ENCODE measurements at places on chromosomes 7 and 10.

DNA sequence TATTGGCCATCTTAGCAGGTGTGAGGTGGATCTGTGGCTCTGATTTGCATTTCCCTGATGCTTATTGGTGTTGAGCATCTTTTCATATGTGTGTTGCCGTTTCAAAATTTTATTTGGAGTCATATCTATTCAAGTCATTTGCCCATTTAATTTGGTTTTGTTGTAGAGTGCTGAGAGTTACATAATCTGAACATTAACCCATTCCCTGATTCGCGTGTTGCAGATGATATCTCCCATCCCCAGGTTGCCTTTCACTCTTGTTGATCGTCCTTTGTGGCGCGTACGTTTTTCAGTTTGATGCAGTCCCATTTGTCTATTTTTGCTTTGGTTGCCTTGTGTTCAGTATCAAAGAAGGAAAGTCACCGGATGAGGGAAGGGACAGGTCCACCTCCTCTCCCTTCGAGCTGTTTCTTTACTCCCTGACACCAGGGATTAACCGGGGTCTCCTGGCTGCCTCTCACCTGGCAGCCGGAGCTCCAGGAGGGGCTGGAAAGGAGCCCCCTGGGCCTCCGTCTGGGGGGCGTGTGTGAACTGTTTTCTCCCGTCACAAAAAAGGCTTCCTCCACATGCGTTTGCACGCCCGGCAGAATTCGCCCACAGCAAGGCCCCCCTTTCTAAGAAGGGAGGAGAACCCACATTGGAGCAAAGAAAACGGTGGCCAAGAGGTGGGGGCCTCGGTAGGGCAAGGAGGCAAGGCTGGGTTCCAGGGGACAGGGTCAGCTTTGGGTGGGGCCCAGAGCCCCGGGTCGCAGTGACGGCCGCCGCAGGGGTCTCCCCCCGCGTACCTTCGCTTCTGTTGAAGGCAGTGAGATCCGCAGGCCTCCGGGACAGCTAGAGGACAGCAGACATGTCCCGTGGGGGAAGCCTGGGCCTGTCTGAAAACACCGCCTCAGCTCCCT is 8.3 kb downstream of the MNX1 start:
- DNase-seq, result no peak

DNA sequence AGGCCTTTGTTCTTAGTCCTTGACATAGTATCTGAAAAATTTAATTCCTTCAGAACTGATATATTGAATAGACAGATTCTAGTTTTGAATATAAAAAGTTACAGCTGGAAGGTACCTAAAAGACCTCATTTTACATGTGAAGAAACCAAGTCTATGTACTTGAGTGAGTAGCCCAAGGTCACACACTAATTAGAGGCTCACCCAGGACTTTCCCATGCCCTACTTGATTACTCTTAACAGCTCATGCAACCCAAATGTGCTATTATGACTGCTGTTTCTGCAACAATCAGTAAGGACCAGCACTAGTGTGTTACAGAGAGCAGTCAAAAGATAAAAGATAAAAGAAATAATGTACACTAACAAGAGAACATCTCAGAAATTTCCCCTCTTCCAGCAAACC is 40.7 kb upstream of the BET1 start:
- no peak for DNase-seq

GRCh38 chr10:6048281-6049030 is 13.7 kb downstream of the IL2RA start:
- DNase-seq, result no peak

DNA sequence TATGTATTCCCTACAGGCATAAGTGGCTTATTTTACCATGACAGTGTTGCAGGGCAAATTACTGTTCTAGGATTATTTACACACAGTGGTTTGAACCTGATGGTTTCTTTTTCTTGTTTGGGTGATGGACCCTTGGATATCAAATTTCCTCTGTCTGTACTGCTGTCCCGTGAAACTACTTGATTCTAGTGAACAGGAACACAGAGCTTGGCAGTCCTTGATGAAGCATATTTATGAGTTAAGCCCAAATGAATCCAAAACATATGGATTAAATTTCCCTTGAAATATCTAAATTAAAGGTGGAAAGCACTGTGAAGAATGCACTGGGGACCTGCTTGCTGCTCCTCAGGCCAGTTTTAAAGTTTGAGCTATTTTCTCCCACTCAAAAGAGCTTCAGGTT is 635.3 kb downstream of the INHBA start:
- no peak for DNase-seq

DNA sequence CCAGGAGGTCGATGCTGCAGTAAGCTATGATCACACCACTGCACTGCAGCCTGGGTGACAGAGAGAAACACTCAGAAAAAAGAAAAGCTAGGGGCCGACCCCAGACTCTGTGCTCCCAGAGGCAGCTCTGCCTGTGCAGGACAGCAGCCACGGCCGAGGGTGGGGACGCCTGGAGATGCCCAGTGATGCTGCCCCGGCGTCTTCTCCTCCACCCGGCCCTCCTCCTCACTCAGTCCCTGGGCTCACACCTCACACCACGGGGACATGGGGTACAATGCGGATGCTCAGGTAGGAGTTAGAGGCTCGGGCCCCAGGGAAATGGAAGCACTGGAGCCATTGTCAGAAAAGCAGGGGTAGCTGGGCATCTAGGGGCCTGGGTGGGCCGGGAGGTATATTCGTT is 46.3 kb upstream of the ELFN1 start:
- DNase-seq, result no peak

- no peak for DNase-seq
Observed at GRCh38 chr7:131010029-131010716, 276.2 kb upstream of the KLF14 start.

DNA sequence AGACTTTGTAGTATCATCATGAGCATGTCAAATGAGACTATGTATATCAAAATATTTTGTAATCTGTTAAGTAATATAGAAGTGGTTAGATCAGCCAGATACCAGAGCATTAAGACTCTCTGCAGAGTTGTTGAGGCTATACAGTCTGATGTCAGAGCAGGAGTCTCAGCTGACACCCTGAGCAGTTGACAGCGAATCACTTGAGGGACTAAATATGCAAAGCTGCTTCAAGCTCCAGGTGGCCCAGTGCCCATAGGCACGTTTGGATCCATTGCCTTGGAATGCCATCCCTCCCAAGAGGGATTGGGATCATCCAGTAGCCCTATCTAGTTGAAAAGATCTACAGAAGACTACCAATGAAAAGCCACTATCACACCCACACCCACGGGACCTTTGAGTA is 210.2 kb downstream of the TAX1BP1 start:
- no peak for DNase-seq

DNA sequence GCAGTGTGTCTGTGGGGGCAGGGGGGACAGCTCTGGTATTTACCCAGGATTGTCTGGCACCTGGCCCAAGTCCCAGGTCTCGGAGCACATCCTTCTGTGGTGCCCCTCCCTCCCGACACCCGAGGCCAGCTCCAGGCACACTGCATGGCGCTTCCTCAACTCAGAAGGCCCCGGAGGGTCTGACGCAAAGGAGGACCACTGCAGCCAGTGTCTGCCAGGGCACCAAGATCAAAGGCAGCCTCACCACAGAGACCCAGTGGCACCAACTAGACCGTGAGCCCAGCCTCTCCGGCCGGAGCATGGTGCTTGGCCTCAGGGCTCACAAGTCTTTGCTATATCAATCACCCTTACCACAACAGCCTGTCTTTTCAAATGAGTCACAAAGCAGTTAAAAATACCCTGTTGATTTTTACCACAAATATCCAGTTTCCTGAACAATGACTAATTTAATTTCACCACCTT is 99.3 kb upstream of the DDC start:
- DNase-seq, result no peak

- no peak for DNase-seq
Observed at GRCh38 chr7:50664937-50665336, 99.7 kb upstream of the DDC start.

DNA sequence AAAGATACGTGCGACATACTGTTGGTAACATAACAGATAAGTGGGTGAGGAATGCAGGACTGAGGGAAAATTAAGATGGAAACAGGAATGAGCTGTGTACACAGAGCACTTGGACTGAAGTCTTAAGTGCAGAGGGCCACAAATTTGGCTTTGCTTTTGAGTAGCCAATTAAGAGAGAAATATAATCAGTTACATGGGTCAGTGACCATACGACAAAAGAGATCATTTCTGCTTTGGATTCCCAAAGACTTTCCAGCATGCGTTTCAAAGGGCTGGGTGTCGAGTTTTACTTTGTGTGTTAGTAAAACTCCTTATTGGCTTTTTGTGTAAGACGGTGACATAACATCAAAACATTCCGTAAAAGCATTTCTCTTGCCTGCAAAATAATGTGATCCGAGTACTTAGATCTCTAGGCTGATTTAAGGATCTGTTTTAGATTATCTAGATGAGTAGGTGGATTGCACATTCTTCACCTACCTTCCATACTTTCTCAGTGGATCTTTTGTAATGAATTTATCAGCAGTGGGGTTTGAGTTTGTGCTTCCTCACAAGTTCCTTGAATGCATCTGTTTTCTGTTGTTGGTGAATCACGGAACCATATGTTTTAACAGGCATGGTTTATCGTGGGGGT is 7.5 kb downstream of the RABGEF1 start:
- no peak for DNase-seq

DNA sequence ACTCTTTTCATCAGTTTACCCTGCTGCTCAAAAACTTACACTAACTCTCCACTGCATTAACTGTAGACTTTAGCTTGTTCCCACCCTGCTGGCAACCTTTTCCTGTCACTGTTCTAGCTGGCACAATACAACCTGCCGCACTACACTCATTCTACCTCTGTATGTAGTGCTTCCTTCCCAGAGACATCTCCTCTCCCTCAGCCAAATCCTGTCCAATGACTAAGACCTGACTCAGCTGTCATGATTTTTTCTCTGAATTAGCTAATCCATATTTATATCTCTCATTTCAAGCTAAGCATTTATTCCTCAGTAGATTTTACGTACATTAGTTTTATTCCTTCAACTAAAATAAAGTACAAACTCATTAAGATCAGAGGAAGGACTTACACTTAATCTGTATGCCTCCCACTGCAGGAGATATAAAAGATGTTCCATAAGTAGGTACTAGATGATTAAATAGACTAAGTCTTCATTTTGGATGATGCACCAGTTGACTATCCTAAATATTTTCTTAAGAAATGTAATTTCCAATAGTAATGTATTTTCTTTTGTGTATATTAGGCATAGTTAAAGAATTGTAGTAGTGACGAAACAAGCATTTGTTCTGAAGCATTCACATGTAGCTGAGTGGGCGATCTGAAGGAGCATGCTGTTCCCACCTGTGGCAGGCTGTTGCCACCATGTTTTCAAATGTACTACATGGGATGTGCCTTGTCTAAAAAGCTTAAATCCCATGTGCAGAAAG is 189.1 kb downstream of the SKAP2 start:
- DNase-seq, result no peak

- DNase-seq, result peak; percentile 55
Observed at GRCh38 chr10:80187465-80188409, 17.6 kb downstream of the ANXA11 start.

DNA sequence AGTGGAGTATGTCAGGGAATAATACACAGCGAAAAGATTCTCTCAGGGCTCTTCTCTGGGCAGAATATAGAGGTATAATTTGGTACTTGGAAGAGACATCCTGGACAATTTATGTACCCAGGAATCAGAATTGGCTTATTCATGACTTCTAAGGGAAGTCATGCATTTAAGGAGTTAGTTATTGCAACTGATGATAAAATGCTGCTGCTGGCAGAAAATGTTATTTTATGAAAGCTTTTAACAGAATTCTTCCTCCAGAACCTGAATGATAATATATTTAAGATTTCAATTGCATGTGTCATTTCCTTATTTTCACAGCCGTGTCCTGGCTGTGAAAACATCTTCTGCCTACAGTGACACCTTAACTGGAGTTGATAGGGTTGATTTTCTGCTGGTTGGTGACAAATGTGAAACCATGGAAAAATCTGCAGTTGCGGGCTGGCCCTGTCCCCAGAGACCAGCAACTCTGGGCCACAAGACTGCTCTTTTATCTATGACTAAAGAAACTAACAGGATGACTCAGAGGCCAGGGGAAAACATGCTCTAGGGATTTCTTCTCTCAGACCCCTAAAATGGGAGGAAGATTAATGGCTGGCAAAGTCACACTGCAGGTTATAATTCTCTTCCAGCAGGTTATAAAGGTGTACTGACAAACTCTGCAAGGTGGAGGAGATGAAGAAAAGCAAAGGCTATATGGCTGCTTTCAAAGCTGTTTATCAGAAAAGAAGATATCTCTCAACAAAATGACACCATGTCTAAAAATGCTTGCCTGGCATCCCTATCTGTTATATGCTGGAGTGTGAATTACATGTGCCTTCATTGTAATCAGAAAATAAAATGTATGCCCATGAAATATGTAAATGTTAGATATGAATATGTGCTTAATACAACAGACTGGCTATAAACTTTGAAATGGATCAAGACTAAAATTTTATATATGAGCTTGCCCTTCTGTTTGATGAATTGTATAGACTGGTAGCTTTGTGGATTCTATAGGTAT is 12.1 kb upstream of the TRUB1 start:
- DNase-seq, result no peak

DNA sequence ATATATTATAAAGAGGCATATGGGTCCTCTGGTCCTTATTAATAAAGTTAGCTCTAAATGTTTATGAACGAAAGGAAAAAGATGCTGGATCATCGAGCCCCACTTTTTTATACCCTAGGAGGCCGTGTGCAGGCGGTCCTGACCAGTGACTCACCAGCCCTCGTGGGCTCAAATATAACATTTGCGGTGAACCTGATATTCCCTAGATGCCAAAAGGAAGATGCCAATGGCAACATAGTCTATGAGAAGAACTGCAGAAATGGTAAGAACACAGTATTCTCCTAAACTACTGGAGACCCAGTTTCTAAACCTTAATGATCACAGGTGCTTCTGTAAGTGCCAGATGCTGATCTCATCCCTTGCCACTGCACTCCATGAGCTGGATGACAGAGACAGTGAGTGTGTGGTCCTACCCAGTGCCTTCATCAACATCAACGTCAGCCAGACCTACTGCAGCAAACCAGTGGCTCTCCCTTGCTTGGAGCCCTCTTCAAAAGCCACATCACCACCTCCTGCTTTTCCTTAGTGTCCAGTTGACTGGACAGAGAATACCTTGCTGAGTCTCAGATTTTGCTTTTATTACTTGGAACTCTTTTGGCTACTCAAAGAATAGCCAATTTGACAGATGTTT is 7.6 kb downstream of the GPNMB start:
- no peak for DNase-seq

DNA sequence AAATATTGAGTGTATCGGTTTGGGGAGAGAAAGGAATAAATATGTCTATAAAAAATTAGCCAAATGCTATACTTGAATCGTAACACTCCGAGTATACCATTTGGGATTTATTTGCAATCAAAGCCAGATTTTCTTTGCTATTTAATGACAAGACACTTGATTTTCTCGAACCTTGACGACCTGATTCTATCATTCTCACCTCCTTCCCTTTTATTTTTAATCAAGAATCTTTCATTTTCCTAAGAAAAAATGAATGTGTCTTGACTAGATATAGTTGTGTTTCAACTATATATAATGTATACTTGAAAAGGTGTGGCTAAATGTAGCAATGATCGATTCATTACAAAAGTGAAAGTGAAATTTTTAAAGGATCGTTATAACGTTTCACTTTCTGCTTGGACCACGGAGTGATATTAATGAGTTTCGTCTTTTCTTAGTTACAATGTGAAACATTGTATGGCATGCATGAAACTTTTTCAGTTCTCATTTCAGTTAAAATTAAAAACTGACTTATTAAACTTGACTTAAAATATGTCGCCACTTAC is 562 bp downstream of the NUB1 start:
- DNase-seq, result no peak

- DNase-seq, result no peak
Observed at GRCh38 chr7:2431260-2431867, 28.0 kb downstream of the CHST12 start.

GRCh38 chr7:22561321-22561811 is 61.4 kb upstream of the STEAP1B start:
- DNase-seq, result no peak

GRCh38 chr7:105112440-105113418 is 98.7 kb downstream of the KMT2E start:
- DNase-seq, result no peak
